ENCODE measurements at places on chromosomes 7 and 10.

DNA sequence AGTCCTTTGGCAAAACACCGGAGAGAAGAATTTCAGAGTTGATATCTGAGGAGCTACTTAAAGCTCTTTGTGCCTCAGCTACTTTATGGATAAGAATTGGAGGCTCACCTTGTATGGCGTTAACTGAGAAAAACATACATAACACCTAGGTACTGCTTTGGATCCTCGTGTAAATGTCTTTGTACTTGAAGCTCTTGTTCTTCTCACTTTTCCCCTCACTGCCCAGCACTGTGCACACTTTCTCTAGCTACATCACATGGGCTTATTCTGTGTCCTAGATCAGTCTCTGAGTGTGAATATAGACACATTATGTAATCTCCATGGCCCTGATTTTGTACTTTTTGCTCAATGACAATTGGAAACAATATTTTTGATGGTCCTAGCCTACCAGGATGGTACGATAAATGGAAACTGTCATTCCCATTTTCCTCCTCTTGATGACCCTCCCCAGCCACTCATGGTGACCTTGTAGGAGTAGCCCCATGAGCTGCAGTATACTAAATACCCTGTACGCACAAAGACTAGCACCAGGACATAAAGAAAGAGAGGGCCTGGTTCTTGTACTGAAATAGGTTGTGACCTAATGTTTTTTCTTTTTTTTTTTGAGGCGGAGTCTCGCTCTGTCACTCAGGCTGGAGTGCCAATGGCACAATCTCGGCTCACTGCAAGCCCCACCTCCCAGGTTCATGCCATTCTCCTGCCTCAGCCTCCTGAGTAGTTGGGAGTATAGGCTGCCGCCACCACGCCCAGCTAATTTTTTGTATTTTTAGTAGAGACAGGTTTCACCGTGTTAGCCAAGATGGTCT lies 22.1 kb downstream of the STAMBPL1 start:
- DNase-seq = no peak

GRCh38 chr10:36073796-36074345 lies 431.8 kb upstream of the FZD8 start:
- DNase-seq = no peak

DNA sequence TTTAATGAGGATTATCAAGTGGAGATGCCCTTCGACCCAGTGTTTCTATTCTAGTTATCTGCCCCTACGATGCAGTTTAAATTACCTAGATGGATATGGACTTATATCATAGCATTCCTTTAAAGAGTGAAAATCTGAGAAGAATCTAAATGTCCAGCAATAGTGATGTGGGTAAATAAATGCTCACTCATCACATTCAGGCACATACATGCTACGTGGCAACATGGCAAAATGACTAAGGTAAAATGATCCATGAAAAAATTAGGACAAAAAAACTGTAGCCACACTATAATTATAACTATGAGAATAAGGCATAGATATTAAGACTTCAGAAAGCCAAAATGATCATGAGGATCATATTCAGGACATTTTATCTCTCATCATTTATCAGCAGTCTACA lies 82.4 kb upstream of the PDE1C start:
- DNase-seq = no peak

- peak; percentile 56 for DNase-seq
These were observed 206.9 kb upstream of the PHYHIPL start for GRCh38 chr10:58969576-58969975.

GRCh38 chr7:157955348-157955999 lies 618.7 kb downstream of the DNAJB6 start:
- DNase-seq = no peak

- DNase-seq = peak; percentile 34
These were observed 30.0 kb downstream of the DUSP5 start for GRCh38 chr10:110527731-110528171.

DNA sequence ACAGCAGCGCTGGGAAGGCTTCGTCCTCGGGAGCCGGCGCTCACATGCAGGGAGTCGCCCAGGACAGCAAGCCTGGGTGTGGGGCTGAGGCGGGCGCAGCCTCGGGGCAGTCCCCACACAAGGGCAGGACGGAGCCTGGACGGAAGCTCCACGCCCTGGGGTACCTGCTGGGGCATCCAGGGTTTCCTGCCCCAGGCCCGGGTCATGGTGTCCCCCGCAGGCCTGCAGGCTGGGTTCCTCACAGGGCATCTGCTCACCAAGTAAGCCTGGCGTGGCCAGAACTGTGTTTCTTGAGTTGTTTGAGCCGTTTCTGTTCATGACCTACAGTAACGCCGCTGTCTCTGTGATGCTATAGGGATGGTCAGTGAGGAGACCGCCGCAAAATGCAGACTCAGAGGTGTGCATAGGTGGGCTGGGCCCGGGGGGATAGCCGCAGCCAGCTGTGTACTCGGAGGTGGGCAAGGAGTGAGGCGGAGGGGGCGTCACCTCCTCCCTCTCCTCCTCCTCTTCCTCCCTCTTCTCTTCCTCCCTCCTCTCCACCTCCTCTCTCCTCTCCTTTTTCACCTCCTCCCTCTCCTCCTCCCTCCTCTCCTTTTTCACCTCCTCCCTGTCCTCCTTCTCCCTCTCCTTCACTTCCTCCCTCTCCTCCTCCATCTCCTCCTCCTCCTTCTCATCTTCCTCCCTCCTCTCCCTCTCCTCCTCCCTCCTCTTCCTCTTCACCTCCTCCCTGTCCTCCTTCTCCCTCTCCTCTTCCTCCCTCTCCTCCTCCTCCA lies 438.9 kb downstream of the DNAJB6 start:
- DNase-seq = no peak

- no peak for DNase-seq
These were observed 60.9 kb downstream of the TCERG1L start for GRCh38 chr10:131250454-131251145.

DNA sequence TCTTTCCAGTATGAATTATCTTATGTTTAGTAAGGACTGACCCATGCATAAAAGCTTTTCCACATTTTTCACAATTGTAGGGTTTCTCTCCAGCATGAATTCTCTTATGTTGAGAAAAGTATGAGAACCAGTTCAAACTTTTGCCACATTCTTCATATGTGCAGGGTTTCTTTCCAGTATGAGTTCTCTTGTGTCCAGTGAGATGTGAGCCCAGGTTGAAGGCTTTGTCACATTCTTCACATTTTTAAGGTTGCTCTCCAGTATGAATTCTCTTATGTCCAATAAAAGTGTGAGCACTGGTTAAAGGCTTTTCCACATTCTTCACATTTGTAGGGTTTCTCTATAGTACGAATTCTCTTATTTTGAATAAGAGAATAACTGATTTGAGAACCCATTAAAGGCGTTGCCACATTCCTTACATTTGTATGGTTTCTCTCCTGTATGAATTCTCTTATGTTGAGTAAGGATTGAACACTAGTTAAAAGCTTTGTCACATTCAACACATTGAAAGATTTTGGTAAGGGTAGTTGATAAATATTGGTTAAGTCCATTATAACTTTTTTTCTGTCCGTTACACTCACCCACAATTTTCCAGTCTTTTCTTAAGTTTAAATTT lies 911.0 kb upstream of the ZNF722 start:
- DNase-seq = no peak

GRCh38 chr7:16646472-16647072 lies 591 bp downstream of the BZW2 start:
- DNase-seq = no peak

DNA sequence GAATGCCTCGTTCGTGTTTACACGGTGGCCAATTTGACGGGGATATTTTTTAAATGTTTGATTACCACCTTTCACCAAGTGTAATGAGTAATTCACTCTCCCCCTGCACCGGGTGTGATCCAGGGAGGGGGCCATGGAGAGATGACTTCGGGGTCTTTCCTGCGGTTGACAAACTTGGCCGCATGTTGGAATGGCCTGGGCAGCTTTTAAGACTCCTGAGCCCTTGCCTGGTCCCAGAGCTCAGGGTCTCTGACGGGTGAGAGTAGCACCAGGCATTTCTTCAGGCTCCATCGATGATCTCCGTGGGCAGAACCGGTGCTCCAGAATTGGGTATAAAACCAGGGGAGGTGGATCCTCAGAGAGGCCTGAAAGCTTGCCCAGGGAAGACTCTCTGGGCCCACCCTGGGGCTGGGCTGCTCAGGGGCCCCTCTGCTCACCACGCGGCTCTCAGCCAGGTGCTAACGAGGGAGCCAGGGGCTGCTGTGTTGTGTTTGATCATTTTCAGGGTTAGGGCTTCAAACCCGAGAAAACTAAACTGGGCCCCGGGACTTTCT lies 882 bp downstream of the ZNF282 start:
- DNase-seq = no peak

GRCh38 chr10:130967784-130968183 lies 343.7 kb downstream of the TCERG1L start:
- DNase-seq = no peak

GRCh38 chr7:25839084-25839769 lies 312.8 kb upstream of the NFE2L3 start:
- DNase-seq = no peak

DNA sequence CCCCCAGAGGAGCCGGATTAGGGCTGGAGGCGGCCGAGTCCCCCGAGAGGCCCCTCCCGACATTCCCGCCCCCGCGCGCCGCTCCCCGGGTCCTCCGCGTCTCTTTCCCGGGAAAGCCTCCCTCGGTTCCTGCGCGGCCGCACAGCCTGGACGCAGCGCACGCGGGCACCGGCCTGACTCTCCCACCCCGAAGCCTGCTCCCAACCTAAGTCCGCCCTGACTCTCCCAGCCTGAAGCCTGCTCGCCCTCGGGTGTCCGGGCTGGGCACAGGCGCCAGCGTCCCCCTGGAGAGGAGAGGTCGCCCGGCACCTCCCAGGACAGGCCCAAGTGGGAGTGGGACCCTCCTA lies 441 bp upstream of the VENTX start:
- DNase-seq = no peak

DNA sequence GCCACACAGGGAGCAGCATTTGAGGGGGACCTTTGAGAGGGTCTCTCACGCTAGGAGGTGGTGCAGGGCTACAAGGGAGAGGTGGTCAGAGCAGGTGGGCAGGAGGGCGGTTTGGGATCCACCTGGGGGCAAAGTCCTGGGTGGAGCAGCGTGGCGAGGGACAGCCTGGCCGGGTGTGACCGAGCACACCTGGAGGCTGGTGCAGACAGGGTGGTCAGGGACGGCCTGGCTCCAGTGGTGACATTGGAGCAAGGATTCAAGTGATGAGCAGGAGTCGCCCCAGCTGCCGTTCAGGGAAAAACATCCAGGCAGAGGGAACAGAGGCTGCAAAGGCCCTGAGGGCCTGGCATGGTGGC lies 36.0 kb downstream of the CLIP2 start:
- no peak for DNase-seq

DNA sequence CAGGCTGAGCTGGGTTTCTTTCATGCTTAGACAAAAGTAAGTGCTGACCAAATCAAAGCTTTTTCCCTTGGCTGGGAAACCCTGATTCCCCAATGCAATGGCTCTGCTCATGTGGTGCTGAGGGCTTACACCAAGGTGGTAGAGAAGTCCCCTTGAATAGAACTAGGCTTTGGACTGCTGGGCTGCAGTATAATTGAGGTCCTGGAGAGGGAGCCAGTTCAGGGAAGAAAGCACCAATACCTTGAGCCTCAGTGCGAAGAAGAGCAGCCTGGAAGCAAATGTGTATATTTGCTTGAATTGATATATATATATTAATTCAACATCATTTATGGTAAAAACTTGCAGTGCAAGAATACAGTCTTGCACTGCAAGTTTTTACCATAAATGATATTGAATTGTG lies 391.1 kb downstream of the RPS24 start:
- DNase-seq = no peak

Measured in fibroblast of skin of right quadriceps (primary cell).